MG63 (cell line): ENCODE measurements at places on chromosomes 6 and 20. TPM values are rescaled to one million over a fixed set of nuclear protein-coding genes. Genes with fewer than 3 reads are reported as not detected.

DNA sequence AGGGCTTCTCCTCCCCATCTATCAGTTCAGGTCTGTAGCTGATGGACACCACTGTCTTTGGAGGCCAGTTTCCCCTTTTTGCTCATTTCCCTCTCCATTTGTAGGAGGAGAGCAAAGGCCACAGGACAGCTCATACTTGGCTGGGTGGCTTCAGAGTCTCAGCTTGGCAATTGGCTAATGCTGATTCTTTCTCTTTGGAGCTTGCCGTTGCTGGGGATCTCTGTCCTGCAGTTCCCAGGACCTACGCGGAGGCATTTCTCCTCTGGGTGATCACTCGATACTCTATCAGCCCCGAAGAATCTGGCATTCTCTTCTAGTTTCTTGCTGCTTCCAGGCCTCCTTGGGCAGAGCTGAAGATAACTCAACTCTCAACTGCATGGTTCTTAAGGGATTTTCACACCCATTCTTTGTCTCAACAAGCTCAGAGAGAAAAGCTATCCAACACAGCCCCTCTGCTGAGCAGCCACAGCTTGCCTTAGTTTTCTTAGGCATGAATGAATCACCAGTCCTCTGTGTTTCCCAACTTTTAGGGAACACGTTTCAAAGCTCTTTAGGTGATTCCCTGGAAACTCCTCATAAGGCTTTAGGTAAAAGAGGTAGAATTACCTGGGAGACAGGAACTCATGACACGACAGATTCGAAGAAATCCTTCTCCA lies 19.2 kb upstream of the SSR1 start:
- DNase-seq: no peak

DNA sequence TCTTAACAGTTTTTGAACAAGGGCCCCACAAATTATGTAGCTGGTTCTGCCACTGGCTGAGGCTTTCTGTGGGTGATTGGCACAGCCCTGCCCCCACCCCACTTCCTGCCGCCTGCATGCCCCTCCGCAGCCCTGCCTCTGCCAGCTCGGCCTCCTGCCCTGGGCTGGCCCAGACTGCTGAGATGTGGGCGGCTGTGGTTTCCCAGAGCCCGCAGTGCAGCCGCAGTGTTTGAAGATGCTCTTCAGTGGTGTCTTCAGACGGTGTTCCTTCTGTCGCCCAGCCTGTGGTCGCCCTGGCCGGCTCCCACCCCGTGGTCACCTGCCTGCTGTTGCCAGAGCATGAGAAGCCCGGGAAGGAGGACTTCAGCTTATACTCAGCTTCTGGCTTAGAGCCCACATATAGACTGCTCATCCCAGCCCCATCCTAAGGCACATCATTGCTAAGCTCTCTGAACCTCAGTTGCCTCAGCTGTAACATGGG lies 154.3 kb downstream of the VEGFA start:
- DNase-seq: peak; percentile 92

GRCh38 chr20:58550275-58551059 lies 35.3 kb upstream of the APCDD1L start:
- DNase-seq: peak; percentile 67

GRCh38 chr20:45817376-45818194 lies 5.1 kb downstream of the UBE2C start:
- peak; percentile 46 for DNase-seq

DNA sequence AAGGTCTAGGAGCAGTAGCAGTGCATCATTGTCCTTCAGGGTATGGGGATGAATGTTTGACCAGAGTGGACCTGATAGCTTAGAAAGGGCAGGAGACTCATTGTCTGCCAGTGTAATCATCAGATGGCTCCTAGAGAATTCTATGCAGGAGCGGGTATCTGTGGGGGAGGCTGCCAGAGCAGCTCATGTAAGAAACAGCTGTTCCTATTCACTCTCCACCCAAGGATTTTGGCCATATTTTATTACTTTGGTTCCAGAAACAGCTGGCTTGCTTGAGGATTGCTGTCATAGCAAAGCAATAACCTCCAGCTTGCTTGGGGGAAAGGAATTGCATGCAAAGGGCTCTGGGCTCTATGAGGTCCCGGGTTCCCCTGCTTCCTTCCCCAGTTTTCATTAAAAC lies 44.1 kb downstream of the RALY start:
- peak; percentile 23 for DNase-seq

GRCh38 chr20:29325304-29325640 lies 1932.2 kb upstream of the DEFB115 start:
- no peak for DNase-seq

- DNase-seq: no peak
These were observed 132.6 kb downstream of the GPR63 start for GRCh38 chr6:96704713-96705112.

DNA sequence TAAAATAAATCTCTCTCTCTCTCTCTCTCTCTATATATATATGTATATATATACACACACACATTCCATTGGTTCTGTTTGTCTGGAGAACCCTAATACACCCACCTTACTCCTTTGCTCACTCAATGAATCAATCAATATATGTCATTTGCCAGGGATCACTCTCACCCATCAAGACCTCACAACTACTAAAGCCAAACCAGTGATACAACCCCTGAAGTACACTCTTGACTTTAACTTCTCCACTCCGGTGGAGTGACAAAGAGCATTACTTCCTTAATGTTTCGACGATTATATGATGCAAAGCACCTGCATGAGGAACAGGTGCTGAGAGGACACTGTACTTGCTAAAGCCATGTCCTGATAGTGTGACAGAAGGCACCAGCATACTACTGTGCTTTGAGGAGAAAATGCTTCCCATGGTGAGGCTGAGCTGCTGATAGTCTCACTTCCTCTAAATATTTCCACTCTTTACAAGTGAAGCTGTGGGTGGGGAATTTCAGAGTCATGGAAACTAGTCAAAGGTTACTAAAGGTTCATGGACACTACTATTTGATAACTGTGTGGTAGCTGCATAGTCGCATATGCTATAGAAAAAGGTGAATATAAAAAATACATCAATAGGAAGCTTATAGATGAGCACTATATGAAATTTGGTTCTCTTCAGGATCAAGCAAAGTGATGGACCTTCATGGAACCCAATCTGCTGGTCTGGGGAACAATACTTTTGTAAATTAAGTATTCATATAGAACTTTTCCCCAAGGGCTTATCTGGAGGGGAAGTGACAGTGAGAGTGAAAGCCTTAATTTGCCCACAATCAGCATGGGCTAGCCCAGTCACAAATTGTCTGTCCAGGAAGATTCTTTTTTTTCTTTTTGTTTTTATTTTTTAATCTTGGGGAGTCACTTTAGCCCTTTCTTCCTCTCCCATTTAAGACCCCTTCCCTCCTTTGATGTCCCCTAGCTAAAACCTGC lies 141.9 kb upstream of the NEDD9 start:
- no peak for DNase-seq

CAPN11 gene
- not detected in 2 replicates for total RNA-seq

STMND1 gene
- not detected in 2 replicates for total RNA-seq
